ENCODE measurements at places on chromosomes 1 and 21. TPM values are rescaled to one million over a fixed set of nuclear protein-coding genes. Genes with fewer than 3 reads are reported as not detected.

DNA sequence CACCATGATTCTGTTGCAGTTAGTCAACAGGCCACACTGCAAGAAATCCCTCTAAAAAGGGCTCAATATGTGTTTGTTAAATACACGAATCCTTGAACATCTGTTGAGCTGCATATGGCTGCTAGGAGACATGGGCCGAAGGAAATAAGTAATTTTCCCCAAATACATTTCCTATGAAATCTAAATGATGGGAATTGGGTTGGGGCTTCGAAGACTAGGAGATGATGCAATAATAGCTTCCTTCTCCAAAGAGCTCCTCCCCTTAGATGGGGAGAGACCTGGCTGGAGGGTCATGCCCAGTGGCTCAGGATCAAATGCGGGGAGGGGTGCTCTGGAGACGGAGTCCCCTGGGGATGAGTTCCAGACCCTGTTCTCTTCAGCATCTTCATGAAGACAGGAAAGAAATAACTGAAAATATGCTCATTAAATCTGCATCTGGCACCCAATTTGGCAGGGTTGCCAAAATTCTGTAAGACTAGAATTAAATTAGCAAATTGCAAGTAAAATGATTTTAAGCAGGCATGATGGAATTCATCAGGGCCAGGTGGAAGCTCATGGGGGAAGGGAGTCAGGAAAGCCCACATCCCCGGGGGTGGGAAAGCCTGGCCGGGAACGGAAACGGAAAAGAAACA lies 165.0 kb upstream of the EDN2 start:
- no peak for DNase-seq

DNA sequence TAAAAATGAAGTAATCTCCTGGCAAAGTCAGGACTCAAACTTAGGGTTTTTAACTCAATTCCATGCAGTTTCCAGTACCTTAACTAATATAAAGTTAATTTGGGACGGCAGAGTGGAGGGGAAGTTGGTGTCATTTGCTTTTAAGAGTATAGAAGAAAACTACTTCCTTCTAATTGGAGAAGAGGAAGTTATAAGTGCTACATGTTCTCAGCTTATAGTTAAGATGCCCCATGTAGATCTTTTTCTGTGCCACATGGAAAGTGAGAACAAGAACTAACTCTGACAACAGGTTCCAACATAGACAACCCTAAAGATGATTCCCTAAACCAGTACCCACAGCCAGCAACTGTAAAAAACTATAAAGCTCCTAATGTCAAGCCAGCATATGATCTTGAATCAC lies 11.5 kb downstream of the RRAGC start:
- no peak for DNase-seq

LIPI gene
- not detected for total RNA-seq

- peak; percentile 29 for DNase-seq
Measured at GRCh38 chr1:66438062-66438461, 95.9 kb upstream of the SGIP1 start.

LCE1A gene
- total RNA-seq: not detected

- DNase-seq: peak; percentile 81
Measured at GRCh38 chr1:3068564-3069431, at the start of gene PRDM16. Gene PRDM16 (plus strand): TSS chr1:3069203. CDS start chr1:3069260, 57 bp downstream.

- DNase-seq: no peak
Measured at GRCh38 chr1:53712276-53712675, 26.7 kb downstream of the GLIS1 start.

GRCh38 chr1:184888505-184888904 lies 85.8 kb downstream of the NIBAN1 start:
- peak; percentile 31 for DNase-seq

CLEC20A gene
- not detected for total RNA-seq

GRCh38 chr1:222991908-222992307 lies 151.1 kb downstream of the TLR5 start:
- DNase-seq: no peak

CD48 gene
- not detected for total RNA-seq

Measured in Daoy (cell line).